ENCODE measurements at places on chromosomes 16 and 17. TPM values are rescaled to one million over a fixed set of nuclear protein-coding genes. Genes with fewer than 3 reads are reported as not detected.

Gene HCRT
- not detected for total RNA-seq

GRCh38 chr16:88750854-88751253 lies 34.2 kb downstream of the PIEZO1 start:
- no peak for DNase-seq

- DNase-seq: no peak
Measured at GRCh38 chr17:50048146-50048720, 7.7 kb upstream of the ITGA3 start.

DNA sequence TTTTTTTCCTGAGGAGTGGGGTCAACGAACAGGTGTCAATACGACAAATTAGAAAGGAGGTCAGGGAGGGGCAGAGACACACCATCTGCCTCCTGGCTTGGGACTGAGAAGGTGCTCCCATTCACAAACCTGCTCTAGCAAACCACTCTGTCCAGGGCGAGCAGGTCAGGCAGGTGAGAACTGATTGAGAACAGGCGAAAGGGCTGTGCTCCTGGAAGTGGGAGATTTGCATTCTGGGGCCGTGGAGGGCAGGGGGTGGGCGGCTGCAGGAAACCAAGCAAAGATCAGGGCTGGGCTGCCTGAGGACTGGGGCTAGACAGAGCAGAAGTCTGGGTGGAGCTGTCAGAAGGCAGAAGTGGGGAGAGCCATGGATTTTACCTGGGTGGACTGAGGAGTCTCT lies 98.9 kb upstream of the NLRP1 start:
- no peak for DNase-seq

Measured in mesenteric fat pad (tissue), 1 donor.